Activated naive CD8-positive, alpha-beta T cell treated with anti-CD3 and anti-CD28 coated beads, Interleukin-2, amount 10 ng/mL, durations not matched to agents 7 days and 5 days (primary cell): ENCODE measurements at places on chromosomes 2 and 18. TPM values are rescaled to one million over a fixed set of nuclear protein-coding genes. Genes with fewer than 3 reads are reported as not detected.
A peak's percentile ranks its signal among the peaks of the same experiment; 100 is the strongest.

The SERPINB13 gene
- total RNA-seq, result not detected

The CAPN14 gene
- total RNA-seq, result 0.28 TPM

DNA sequence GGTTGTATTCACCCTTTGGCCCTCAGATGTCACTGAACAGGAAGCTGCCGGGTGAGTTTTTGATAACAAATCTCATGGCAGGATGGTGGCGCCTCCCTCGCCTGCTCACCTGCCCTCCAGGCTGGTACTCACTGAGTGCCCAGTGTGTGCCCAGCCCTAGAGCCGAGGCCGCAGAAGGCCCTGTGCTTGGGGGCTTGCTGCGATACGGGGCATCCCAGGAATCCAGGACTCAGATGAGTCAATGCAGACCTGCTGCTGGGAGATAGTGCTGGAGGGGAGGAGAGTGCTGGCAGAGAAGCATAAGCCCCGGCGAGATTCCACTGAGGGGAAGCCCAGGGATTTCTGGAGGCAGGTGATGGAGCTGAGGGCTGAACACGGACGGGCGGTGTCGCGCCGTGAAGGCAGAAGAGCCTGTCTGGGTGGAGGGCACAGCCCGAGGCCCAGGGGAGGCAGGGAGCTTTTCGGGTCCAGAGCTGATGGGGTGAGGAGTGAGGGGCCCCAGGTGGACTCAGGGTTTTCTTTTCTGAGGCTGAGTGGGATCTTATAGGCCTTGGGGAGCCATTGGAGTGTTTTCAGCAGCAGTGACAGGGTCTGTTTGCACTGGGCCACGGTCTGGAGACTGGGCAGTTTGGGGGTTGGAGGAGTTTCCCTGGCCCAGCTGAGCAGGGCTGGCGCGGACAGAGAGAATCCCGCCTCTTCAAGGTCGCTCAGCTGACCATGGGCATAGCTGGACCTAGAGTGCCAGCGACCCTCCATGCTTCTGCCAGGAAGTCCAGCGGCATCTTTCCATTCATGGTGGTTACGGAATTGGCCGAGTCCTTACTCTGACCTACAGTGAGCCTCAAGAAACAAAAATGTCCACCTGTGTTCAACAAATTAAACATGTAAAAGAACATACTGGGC, 35.5 kb downstream of the LDLRAD4 start:
- DNase-seq, result peak; percentile 4

- no peak for DNase-seq
Measured at GRCh38 chr2:169775765-169776164, 22.9 kb upstream of the SSB start.
